HS-27A (cell line): ENCODE measurements at places on chromosomes 5 and 9.

- DNase-seq, result no peak
Measured at GRCh38 chr9:113781896-113782295, 94.2 kb upstream of the ZNF618 start.

DNA sequence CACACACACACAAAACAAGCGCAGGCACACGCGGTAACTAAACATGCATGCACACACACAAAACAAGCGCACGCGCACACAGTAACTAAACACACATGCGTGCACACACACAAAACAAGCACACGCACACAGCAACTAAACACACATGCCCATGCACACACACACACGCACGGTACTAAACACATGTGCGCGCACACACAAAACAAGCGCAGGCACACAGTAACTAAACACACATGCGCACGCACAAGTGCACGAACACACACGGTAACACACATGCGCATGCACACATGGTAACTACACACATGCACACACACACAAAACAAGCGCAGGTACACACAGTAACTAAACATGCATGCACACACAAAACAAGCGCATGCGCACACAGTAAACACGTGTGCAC is 19.9 kb upstream of the SLC6A3 start:
- DNase-seq, result no peak

DNA sequence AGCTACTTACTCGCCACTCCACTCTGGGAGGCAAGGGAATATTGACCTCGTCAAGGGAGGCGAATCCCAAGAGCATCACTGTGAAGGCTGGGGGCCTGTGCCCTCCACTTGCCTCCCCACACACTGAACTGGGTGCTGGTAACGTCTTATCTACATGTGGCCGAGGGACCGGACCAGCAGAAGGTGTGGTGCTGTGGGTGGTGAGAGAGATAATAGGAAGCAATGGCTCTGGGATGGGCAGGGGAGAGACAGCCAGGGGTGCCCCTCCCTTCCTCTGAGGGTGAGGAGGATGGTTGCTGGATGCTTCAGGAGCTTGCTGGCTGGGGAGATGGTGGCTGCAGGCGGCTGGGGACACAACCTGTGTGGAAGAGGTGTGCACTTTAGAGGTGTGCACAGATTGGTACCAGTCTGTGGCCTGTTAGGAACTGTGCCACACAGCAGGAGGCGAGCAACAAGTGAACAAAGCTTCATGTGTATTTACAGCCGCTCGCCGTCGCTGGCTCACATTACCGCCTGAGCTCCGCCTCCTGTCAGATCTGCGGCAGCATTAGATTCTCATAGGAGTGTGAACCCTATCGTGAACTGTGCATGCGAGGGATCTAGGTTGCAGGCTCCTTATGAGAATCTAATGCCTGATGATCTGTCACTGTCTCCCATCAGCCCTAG is 100.3 kb downstream of the ENTREP1 start:
- DNase-seq, result no peak

DNA sequence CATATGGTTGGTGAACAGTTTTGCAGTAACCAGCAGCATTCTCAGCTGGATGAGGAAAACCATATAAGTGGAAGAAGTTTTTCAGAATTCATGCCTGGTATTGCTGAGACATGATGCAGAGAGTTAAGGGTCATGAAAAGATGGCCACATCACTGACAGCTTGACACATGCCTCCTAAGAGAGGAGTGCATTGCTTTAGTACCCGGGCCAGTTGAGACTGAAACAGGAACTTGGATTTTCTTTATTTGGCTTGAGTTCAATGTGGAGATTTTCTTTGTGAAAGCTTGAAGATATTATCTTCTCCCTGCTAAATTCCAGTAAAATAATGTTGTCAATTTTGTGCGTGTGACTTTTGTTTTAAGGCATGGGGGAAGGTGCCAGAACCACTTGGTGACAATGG is 35.8 kb downstream of the HACD4 start:
- no peak for DNase-seq

DNA sequence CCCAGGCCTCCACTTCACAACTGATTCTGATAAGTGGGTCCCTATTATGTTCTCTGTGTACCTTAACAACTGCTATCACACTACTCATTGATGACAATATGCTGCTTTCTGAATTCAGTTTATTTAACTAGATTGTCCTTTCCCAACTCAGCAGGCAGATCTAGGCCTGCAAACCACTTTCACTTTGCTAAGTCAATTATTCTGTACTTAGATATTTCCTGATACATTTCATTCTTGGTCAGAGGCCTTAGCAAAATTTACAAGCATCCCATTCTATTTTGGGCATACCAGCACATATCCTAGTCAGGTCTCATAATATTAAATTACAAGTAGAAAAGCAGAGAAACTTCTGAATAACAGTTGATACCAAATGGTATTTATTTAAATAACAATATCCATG is 235.7 kb upstream of the HAPLN1 start:
- no peak for DNase-seq

GRCh38 chr5:60509519-60509918 is 190.4 kb downstream of the DEPDC1B start:
- no peak for DNase-seq
